ENCODE measurements at places on chromosomes 6 and 20. TPM values are rescaled to one million over a fixed set of nuclear protein-coding genes. Genes with fewer than 3 reads are reported as not detected.

GRCh38 chr6:157763904-157764177, 59.2 kb upstream of the SNX9 start:
- peak overlapping the region; percentile 95 for H3K27ac ChIP-seq
- no peaks in the 10 kb centered on the region for H3K36me3 ChIP-seq
- H3K4me3 ChIP-seq = no peak overlapping the region
- no peaks in the 10 kb centered on the region for H3K27me3 ChIP-seq
- DNase-seq = no peak

GRCh38 chr6:10552270-10552810, 31.2 kb downstream of the GCNT2 start:
- no peak for DNase-seq
- H3K4me1 ChIP-seq = peaks cover 16% of the 10 kb centered on the region
- no peak overlapping the region for H3K4me3 ChIP-seq
- H3K27me3 ChIP-seq = no peaks in the 10 kb centered on the region
- no peak overlapping the region for H3K27ac ChIP-seq

DNA sequence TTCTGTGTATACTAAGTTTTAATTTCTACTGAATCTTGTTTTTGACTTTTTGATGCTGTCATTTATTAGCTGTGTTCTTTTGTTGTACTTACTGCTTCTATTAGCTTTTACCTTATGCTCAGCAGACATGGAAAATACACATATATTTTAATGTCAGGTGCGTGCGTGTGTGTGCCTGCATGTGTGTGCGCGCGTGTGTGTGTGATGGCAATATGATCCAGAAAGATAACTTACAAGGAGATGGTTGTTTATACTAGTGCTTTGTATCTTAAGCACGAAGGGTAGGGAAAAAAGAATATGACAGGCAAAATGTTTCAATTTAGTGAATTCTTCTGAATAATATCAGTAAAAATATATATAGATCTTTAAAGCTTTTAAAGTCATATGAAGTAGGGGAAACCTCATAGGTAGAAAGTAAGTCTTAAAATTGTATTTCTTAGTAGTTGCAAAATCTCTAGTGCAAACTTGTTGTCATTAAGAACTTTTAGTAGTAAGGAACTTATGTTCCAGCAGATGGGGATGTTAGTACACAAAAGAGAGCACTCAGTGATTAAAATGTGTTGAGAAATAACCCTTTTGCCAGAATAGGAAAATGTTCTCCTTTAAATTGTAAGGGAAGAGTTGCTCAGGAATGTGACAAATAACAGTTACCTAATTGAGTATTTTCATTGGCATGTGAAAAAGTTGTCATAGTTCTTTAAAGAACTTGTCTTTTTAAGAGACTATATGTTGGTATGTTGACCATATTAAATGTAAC, 13.2 kb downstream of the QKI start:
- H3K4me1 ChIP-seq = no peaks in the 10 kb centered on the region
- DNase-seq = peak; percentile 24
- H3K27ac ChIP-seq = no peak overlapping the region
- H3K4me3 ChIP-seq = no peak overlapping the region

DNA sequence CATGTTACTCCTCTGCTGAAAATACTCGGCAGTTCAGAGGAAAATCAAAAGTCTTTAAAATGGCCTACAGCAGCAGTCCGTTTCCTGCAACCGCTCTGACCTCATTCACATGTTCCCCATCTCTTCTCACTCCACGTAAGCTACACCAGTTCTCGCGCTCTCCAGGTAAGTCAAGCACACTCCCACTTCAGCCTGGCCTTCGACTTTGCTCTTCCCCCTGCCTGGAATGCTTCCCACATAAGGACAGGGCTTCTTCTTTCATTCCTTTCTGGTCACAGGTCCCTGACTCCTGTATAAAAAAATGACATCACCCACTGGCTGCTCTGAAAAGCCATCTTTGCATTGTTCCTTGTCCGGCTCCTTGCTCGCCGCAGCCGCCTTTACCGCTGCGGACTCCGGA, 42.7 kb downstream of the MGME1 start:
- no peak overlapping the region for H3K27ac ChIP-seq
- H3K4me1 ChIP-seq = no peaks in the 10 kb centered on the region
- no peaks in the 10 kb centered on the region for H3K27me3 ChIP-seq
- peaks cover 6% of the 10 kb centered on the region for H3K36me3 ChIP-seq

The KIAA1755 gene
- polyA plus RNA-seq = 1.4 TPM

Data from small intestine (tissue), 16 donors.